ENCODE measurements at places on chromosomes 7 and 10.

- DNase-seq, result peak; percentile 58
Measured at GRCh38 chr7:151542606-151543130, 23.0 kb upstream of the RHEB start.

DNA sequence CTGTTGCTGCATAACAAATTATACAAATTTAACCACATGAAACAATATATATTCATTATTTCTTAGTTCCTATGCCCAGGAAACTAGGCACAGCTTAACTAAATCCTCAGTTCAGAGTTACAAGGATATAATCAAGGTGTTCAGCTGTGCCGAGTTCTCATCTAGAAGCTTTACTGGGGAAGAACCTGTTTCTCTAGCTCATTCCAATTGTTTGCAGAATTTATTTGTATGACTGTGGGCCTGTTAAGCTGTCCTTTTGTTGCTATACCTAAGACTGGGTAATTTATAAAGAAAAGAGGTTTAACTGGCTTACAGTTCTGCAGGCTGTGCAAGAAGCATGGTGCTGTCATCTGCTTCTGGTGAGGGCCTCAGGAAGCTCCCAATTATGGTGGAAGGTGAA lies 21.8 kb upstream of the MDFIC start:
- DNase-seq, result no peak

- peak; percentile 36 for DNase-seq
Measured at GRCh38 chr10:132329565-132330485, 2.2 kb upstream of the LRRC27 start.

GRCh38 chr7:121570365-121570764 lies 174.3 kb upstream of the FAM3C start:
- no peak for DNase-seq

GRCh38 chr7:66409493-66409892 lies 204.4 kb downstream of the TPST1 start:
- no peak for DNase-seq

DNA sequence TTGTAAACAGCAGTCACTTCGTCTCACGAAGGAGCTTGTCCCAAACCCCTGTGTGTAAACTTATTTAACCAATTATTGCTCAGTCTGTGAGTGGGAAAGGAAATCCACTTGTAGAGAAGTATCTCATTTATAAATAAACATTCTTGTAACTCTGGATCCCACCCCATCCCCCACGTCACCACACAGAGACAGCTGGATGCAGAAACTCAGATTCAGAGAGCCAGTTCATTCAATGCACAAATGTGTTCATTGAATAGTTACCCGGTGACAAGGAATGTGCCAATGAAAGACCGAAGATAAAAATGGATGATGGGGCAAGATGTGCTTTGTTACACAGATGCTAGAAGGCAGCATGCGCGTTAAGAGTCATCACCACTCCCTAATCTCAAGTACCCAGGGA lies 8.3 kb upstream of the OCM start:
- no peak for DNase-seq

GRCh38 chr7:48108959-48109847 lies 20.1 kb downstream of the UPP1 start:
- no peak for DNase-seq

DNA sequence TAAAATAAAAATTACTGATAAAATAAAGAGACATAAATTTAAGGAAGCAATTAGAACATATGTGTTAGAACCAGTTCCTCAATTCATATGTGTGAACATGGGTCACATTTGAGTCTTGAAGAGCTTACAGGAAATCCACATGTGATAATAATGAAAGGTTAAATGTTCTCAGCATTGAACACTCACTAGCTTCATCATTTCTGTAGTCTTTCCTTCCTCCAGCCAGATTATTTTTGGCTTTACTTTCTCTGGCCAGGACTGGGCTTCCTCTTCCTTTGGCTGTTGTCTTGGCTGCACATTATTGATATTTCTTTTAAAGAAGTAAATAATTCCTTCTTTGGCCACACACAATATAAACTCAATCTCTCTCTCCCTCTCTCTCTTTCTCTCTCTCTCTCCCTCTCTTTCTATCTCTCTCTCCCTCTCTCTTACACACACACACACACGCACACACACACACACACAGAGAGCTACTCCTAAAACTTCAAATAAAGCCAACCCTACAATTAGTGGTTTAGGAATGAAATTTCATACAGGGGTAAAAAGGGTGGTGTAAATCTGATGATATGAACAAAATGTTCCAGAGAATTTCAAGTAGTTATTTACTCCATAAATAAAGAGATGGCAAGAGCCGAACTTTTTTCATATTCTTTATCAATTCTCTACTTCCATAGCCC lies 171.2 kb downstream of the REEP3 start:
- no peak for DNase-seq

GRCh38 chr10:112631501-112632400 lies 184.7 kb downstream of the VTI1A start:
- DNase-seq, result no peak

DNA sequence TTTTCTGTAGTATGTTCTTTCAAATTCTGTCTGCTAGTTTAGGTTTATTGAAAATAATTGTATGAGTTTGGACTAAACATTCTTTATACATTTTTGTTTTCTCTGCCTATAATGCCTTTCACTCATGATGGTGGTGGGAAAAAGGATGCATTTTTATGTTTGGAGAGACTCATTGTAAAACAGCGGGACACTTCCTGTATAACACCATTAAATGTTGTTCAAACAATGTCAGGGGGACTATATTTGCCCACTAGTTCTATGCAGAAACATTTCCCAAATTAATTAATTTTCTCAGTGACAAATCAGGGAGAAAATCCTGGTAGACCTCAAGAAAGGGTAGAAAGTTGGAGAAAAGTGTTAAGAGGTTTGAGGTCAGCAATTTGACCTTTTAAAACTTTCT lies 207.7 kb downstream of the MALRD1 start:
- DNase-seq, result no peak

DNA sequence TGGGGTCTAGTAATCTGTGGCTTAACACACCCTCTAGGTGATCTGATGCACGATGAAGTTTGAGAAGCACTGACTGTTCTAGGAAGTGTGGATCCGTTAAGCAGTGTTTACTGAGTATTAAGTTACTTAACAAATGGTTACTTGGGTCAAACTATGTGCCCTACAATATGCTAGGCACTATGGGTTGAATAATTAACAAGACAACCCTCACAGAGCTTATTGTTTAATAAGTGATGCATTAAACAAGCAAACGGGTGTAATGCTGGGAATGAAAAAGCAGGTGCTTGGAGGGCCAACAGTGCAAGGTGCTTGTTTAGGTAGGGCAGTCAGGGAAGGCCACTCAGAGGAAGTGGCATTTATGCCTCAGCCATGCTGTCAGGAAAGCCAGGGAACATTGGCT lies 378.0 kb upstream of the PODXL start:
- no peak for DNase-seq

GRCh38 chr7:129771928-129772479 lies 160.5 kb downstream of the NRF1 start:
- no peak for DNase-seq

GRCh38 chr7:143050931-143051330 lies 1.2 kb upstream of the OR6V1 start:
- no peak for DNase-seq

DNA sequence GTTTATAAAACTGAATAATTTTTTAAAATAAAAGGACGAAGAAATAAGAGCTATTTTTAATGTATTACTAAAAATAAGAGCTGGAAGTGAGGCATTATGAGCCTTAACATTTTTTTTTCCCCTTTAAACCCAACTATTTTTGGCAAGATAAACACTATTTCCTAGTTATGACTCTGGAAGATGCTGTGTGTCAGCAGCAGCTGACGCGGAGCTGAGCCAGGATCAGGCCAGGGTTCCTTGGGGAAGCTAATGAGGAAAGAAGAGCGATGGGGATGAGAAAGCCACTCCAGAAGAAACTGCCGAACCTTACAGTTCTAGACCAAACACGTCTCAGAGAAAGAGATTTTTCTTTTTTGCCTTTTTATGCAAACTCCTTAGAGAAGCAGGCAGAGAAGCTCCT lies 85.9 kb downstream of the USP6NL start:
- DNase-seq, result no peak

- DNase-seq, result no peak
Measured at GRCh38 chr7:116538138-116538537, 13.3 kb downstream of the CAV1 start.

GRCh38 chr7:35716038-35716803 lies 21.3 kb upstream of the HERPUD2 start:
- DNase-seq, result no peak

DNA sequence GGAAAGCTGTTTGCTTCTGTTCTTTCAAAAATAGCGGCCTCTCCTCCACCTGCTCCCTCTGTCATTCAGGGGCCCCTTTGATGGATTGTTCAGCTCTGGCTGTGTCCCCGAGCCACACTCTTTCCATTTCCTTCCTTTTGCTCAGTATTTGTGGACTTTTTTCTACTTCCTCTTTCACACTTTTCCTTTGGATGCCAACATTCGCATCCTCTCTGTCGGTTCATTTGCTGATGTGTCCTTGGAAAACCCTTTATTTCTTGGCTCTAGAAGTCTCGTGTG lies 11.7 kb upstream of the PWWP2B start:
- no peak for DNase-seq

GRCh38 chr7:48316768-48317167 lies 145.5 kb downstream of the ABCA13 start:
- DNase-seq, result no peak

GRCh38 chr10:267705-268104 lies 132.4 kb downstream of the ZMYND11 start:
- no peak for DNase-seq

DNA sequence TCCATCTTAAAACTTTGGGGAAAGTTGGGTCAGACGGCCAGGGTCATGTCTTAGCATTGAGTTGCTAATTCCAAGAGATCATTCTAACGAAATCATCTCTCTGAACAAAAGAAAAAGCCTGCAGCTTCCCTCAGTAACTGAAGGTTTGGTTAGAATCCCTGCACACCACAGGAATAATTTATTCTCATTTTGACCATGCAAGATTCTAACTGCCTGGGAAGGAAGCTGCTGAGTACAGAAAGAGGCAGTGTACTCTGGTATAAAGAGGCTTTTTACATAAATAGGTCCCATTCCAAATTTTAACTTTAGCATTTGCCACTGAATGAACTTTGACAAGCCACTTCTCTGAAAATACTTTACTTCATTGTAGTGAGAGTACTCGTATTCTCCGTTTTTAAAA lies 76.9 kb upstream of the RSBN1L start:
- no peak for DNase-seq

GRCh38 chr7:106744563-106745091 lies 83.7 kb upstream of the CCDC71L start:
- no peak for DNase-seq

DNA sequence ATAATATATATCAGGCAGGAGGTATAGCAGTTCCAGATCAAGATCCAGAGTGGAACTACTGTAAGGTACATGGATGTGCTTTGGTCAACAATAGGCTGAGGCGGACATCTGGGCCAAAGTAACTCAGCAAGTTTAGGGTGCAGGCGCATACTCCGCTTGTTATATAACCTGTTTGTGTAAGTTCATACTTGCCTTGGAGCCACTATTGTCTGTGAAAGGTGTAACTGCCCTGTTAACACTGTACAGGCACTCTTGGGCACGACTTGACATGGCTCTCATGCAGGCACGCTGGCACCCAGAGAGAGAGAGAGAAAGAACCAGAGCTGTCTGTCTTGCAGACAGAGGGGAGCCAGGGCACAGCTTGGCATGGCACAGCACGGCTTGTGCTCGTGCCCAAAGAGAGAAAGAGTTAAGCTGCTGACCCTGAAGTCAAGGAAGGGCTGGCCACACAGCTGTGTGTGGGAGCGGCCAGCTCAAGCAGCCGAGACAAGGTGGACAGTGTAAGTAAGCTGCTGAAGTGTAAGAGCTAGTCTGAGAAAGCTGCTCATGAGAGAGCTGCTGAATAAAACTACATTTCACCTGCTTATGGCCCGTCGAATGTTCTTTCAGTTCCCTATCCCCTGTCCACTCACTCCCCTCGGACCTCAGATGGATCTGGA lies 47.8 kb upstream of the KAT6B start:
- no peak for DNase-seq

DNA sequence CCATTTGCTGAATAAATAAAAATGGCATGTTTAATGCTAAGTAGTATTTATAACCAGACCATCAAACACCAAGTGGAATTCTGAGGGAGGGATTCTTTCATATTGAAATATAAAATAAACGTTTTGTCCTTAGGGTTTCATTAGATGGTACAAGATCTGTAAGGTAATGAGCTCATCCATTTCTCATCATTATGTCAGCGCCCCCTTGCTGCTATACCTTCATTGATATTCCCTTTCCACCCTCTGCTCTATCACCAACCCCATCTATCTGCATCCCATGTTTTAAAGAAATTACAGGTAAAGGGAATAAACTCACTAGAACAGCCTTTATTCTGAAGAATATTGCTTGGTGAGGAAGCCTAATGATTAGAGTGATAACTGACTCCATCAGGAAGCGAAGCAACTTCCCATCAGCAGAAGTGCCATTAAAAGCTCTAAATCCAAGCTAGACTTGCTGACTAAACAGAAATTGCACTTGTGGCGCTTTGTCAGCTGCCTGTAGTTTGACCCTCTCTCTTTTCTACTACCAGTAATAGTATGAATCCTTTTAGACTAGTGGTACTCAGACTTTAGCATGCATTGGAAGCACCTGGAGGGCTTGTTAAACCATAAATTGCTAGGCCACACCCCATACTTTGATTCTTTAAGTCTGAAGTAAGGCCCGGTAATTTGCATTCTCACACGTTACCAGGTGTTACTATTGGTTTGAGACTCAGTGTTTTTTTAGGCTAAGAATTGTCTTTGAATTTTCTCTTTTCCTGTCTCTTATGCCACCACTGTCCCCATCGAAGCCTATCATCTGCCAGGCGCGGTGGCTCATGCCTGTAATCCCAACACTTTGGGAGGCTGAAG lies 27.5 kb downstream of the ADD3 start:
- no peak for DNase-seq

GRCh38 chr10:66836057-66836456 lies 89.8 kb upstream of the LRRTM3 start:
- DNase-seq, result no peak

GRCh38 chr10:25743832-25744231 lies 190.2 kb upstream of the MYO3A start:
- no peak for DNase-seq

DNA sequence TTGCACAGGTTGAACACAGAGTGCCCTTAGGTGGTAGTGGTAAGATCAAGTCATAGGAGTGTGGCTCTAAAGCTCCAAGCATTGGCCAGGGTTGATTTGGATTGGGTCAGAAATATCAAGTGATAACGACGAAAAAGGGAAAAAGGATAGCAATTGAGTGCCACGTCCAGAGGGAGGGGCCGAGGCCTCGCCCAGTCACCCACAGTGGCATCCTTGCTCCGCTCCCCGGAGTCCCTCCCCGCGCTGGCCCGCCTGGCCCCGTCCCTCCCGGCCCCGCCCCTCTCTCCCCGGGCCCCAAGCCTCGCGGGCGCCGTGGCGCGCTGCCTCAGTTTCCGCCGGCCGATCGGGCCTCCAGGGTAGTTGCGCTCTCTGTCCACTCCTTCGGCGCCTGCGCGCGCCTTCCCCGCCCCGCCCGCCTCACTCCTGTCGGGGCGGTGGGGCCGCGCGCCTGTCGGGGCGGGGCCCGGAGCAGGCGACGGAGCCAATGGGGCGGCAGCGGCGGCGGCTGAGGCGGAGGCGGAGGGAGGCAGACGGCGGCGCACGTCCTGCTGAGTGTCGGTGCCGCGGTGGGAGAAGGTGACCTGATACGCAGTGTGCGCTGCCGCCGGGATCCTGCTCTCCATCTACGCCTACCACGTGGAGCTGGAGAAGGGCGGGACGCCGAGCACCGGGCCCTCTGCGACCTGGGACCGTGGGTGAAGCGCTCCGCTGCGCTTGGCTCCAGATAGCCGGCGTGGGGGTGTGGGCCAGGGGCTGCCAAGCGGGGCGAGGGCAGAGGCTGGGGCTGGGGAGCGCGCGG lies 209.1 kb upstream of the ZNF722 start:
- no peak for DNase-seq

GRCh38 chr10:34731885-34732701 lies 83.0 kb downstream of the PARD3 start:
- DNase-seq, result peak; percentile 19
